Fibroblast of villous mesenchyme (primary cell): ENCODE measurements at places on chromosomes 2 and 18. TPM values are rescaled to one million over a fixed set of nuclear protein-coding genes. Genes with fewer than 3 reads are reported as not detected.

POMC gene
- total RNA-seq: 0.32 TPM in 1 of 2 replicates, not detected in the other

ZNF385B gene
- not detected in 2 replicates for total RNA-seq

LRRC30 gene
- total RNA-seq: not detected in 2 replicates

UGT1A3 gene
- total RNA-seq: not detected in 2 replicates

LAMA3 gene
- 2.6 and 5.2 TPM in 2 replicates for total RNA-seq

ABCB11 gene
- total RNA-seq: under 0.01 TPM in 1 of 2 replicates, not detected in the other

MRPL44 gene
- 22.9 and 32.0 TPM in 2 replicates for total RNA-seq

IL1F10 gene
- not detected in 2 replicates for total RNA-seq

DNA sequence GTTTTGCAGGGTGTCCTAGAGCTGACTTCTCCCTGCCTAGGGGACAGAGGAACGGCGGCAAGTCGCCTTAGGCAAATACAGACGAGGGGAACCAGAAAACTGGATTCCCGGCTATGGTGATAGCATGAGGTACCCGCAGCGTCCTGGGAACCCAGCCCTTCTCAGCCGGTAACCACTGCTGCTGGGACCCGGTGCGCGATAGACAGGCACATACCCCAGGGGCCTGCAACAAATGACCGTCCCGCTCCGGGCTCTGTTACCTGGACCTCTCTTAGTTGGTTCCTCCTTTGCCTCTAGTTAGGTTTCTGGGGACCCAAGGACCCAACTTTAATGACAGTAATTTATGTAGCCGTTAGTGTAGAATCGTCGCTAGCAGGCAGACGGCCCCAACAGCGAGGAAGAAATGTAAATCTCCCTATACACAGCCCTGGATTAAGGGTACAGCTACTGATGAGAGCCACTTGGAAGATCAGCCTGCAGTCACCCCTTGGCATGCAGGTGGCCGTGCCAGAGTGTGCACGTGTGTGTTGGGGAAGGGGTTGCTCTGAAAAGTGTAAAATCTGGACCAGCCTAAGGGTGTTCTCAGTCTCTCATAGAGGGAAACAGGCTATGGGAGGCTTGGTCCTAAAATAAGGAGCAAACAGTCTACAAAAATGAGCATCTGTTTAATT, 819 bp upstream of the SERPINE2 start:
- peak; percentile 8 for DNase-seq

DNA sequence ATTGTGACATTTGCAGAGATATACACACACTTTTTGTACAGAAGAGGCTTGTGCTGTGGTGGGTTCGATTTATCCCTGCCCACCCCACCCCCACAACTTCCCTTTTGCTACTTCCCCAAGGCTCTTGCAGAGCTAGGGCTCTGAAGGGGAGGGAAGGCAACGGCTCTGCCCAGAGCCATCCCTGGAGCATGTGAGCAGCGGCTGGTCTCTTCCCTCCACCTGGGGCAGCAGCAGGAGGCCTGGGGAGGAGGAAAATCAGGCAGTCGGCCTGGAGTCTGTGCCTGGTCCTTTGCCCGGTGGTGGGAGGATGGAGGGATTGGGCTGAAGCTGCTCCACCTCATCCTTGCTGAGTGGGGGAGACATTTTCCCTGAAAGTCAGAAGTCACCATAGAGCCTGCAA, 40.0 kb downstream of the STEAP3 start:
- no peak for DNase-seq

GRCh38 chr2:237062585-237062984, 23.1 kb upstream of the COPS8 start:
- DNase-seq: no peak

GRCh38 chr2:38148501-38148900, 72.5 kb upstream of the CYP1B1 start:
- peak; percentile 88 for DNase-seq

- no peak for DNase-seq
These were observed 22.1 kb downstream of the IL1F10 start for GRCh38 chr2:113089916-113090315.

- no peak for DNase-seq
These were observed 64.0 kb downstream of the WDR7 start for GRCh38 chr18:56715121-56715520.

DNA sequence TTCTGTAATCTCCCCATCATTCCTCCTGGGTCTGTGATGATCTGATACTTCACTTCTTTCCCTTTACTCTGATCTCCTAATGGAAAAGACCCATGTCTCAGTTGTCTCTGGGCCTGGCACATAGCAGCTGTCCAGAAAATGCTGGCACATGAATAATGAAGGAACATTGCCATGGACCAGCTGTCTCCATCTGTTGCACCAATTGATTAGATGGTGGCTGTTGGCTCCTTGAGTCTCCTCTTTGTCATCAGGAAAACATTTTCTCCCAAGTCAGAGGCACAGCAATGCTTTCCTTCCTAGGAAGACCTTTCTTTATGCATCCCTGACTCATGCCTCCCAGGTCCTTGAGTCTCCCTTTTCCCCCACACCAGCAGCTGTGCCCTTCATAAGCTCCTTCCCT, 286.2 kb upstream of the CXCR4 start:
- no peak for DNase-seq

DNA sequence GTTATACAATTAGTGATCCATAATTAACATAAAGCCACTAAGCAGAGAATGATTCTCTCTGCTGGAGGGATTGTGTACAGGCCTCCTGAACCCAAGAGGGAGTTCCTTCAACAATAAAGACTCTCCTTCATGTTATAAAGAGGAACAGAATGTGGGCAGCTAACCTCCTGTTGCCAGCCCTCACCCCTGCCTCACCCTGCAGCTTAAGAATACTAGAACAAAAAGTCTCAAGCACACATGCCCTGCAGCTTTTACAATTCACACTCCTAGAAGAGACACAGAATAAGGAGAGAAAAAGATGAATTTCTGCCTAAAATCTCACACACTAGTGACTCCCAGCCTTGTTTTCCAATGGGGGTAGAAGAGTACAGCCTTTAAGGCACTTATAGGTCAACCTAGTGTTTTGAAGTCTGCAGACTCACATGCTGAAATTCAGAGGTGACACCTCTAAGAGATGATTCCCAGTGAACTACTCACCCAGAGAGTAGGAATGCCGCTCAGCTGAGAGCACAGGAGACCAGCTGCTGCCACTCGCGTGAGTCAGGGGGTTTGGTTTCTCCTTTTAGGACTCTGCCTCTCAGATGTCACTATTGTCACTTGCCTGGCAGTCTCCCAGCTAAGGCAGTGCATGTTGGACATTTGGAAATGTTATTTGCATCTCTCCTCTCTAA, 32.5 kb upstream of the IL1RL1 start:
- no peak for DNase-seq

GRCh38 chr2:178247250-178247649, 52.9 kb downstream of the OSBPL6 start:
- DNase-seq: no peak

DNA sequence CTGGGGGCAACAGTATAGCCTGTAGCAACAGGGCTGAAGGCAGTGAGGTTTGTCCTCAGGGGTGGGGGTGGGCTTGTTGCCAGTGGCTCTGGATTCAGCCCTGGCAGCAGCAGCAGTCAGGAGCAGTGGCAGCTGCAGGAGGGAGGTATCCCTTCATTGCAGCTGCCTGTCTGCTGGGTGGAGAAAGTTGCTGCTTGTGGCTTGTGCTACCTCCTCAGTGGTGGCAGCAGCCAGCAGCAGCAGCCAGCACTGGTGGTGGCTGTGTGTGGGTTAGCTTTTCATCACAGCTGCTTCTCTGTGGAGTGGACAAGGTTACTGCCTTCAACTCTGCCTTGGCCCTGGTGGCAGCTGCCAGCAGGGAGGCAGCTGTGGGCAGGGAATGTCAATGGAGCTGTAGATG, 94.9 kb downstream of the ARL6IP6 start:
- no peak for DNase-seq

- no peak for DNase-seq
These were observed 97.0 kb upstream of the RAB6C start for GRCh38 chr2:129882476-129882875.

- DNase-seq: no peak
These were observed 92.3 kb downstream of the LYPD1 start for GRCh38 chr2:132577686-132578085.

DNA sequence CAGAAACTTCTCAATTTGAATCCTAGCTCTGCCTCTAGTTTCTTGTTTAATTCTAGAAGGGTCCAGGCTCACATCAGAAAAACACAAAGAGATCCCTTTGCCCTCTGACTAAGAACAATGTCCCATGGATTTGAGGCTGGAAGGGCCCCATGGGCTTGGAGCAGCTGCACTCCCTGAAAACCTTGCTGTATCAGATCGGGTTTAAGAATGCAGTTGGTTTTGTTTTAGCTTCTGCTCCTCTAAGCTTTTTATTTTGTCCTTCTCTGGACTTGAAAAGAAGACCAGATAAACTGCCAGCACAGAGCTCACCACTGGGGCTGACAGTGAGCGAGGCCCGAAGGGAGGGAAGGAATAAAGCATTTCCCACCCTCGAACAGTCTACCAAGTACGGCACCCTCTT, 69.2 kb upstream of the WIPF1 start:
- no peak for DNase-seq

DNA sequence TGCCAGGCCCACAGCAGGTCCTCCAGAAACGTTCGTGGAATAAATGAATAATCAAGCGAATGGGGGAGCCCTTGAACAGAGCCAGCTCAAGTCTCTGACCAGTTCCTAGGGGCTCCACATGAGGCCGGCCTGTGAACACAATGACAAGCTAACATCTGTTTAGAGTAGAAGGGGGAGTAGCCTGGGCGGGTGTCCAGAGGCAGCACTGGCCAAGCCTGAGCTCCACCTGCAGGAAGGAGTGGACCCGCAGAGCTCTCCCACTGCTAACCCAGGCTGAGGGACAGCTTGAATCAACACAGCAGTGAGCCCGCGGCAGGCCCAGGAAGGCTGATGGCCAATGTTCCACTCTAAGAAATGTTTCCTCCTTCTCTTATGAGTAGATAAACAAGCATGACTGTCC, 234.8 kb upstream of the RAB6C start:
- DNase-seq: no peak

DNA sequence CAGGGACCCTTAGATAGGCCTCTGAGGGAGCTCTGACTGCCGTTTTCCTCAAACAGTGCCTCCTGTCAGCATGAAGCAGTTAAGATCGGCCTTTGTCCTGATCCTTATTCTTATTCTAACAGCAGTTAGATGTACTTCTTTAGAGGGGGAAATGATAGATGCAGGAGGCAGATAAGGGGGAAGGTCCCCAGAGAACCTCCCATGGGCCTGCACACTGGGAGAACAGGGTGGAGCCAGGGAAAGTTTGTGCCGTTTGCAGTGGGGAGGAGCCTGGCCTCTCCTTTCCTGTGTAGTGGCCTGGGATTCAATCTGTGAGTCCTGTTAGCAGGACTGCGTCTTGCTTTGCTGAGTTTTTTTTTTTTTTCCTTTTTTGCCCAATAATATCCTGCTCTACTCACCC, 7.9 kb upstream of the INPP4A start:
- DNase-seq: no peak

- no peak for DNase-seq
These were observed 10.5 kb downstream of the CNGA3 start for GRCh38 chr2:98356729-98357128.

DNA sequence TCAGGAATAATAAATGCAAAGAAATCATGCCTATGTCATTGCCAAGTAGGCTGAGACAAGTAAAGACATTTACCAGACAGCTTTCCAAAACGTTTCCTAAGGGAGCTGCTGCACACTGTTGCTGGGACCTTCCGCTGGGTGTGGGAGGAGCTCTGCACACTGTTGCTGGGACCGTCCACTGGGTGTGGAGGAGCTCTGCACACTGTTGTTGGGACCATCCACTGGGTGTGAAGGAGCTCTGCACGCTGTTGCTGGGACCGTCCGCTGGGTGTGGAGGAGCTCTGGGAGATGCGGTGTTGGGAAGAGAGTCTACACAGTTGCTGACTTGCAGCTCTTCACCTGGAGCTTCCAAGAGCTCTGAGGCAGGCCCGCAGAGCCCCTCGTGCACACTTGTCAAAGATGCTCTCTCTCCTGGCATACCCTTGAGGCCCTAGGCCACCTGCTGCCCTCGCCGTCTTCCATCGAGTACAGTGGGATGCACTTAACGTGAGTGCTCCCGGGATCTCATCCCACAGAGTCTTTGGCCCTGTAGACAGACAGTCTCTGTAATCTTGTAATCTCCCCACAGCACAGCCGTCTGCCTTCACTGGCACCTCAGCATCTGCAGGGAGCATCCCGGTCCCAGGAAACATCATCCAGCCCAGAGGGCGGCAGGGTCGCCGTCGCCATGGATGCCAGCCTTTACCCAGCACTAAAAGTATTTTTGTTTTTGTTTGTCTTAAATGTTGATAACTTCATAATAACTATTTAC, 51.4 kb downstream of the TRAPPC12 start:
- DNase-seq: no peak

- no peak for DNase-seq
These were observed 9.8 kb downstream of the ARID5A start for GRCh38 chr2:96546321-96546720.
